ENCODE measurements at places on chromosomes 6 and 20. TPM values are rescaled to one million over a fixed set of nuclear protein-coding genes. Genes with fewer than 3 reads are reported as not detected.
A peak's percentile ranks its signal among the peaks of the same experiment; 100 is the strongest.

Gene TUBB2A
- 73.2 TPM for total RNA-seq

Gene MAP7
- total RNA-seq, result 0.40 TPM

Gene SOX4
- total RNA-seq, result 27.3 TPM

Gene C20orf144
- 0.04 TPM for total RNA-seq

DNA sequence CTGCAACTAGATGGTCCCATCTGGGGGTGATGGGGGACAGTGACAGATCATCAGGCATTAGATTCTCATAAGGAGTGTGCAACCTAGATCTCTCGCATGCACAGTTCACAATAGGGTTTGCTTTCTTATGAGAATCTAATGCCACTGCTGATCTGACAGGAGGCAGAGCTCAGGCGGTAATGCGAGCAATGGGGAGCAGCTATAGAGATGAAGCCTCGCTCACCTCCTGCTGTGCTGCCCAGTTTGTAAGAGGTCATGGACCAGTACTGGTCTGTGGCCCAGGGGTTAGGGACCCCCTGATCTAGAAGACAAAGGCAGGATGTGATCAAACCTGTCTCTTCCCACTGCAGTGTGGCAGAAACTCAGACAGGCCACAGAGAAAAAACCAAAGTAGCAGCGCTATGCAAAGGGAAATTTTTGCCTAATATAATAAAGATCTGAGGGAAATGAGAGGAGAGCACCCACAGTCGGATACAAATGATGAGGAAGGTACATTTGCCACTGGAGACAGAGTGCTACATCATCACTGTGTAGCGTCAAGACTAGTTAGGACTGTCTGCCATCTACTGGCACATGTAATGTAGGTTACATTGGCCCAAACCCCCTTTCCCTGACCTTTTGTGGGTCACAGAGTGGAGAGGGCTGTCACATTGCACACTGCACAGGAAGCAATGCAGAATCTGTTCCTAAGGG lies 4.1 kb upstream of the LY86 start:
- no peak for DNase-seq

GRCh38 chr6:17945111-17945510 lies 42.3 kb downstream of the KIF13A start:
- DNase-seq, result peak; percentile 34

DNA sequence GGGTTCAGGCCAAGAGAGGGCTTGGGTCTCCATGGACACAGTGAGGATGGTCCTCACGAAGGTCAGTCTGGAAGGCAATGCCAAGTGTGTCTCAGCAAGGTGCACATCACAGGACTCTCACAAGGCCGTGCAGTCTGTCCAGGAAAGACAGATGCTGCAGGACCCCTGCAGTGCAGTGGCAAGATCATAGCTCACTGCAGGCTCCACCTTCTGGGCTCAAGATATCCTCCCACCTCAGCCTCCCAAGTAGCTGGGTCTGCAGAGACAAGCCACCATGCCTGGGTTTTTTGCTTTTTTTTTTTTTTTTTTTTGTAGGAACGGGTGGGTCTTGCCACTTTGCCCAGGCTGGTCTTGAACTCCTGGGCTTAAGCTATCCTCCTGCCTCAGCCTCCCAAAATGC lies 26.4 kb downstream of the ZMYND8 start:
- no peak for DNase-seq

Data from muscle of leg (tissue), 16 donors.